Cardiac fibroblast (primary cell): ENCODE measurements at places on chromosomes 13 and 19.
A peak's percentile ranks its signal among the peaks of the same experiment; 100 is the strongest.

DNA sequence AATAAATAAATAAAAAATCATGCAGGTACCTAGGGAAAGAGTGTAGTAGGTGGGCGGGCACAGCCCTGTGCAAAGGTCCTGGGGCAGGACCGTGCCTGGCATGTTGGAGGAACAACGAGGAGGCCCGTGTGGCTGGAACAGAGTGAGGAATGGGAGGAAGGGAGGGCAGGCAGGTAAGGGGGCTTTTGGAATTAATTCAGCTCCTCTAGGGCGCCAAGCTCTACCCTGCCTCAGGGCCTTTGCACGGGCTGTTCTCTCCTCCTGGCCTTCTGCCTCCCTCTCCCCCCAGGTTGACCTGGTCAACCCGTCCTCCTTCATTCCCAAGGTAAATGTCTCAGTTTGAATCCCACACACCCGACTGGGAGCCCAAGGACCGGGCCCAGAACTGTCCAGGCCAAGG, 31.1 kb upstream of the SEMA6B start:
- DNase-seq, result no peak

DNA sequence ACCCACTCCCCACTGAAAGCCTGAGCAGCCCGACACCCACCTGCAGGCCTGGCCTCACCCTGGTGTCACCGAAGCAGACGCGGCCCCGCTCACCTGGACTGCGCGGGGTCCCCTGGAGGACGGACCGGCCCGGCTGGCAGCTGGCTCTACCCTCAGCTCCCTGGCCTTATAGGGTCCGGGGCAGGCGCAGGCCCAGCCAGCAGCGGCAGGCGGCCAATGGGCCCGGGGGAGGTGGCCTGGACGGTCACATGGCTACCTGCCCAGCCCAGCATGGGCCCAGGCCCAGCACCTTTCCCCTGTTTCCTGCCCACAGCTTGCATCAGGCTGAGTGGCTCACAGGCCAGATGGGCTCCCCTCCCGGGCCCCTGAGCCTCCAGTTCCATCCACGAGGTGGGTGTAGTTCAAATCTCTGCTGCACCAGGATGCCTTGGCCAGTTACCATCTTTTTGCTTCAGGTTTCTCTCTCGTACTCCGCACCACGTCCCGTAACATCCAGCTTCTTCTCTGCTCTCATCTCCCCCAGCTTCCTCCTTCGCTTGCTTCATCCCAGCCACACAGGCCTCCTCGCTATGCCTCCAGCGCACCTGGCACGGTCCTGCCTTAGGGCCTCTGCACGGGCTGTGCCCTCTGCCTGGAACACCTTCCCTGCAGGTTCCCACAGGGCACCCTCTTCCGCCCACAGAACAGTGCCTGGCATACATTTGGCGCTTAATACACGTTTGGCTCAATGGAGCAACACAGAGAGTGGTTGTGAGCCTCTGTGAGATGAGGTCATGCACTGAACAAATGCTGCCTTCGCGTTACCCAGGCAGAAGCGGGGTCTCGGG, at the start of gene PLIN4:
Gene PLIN4 (minus strand): TSS at position 142 of the 827 bp plus-strand sequence. CDS start 214 bp downstream, outside the sequence.
- DNase-seq, result peak; percentile 40

DNA sequence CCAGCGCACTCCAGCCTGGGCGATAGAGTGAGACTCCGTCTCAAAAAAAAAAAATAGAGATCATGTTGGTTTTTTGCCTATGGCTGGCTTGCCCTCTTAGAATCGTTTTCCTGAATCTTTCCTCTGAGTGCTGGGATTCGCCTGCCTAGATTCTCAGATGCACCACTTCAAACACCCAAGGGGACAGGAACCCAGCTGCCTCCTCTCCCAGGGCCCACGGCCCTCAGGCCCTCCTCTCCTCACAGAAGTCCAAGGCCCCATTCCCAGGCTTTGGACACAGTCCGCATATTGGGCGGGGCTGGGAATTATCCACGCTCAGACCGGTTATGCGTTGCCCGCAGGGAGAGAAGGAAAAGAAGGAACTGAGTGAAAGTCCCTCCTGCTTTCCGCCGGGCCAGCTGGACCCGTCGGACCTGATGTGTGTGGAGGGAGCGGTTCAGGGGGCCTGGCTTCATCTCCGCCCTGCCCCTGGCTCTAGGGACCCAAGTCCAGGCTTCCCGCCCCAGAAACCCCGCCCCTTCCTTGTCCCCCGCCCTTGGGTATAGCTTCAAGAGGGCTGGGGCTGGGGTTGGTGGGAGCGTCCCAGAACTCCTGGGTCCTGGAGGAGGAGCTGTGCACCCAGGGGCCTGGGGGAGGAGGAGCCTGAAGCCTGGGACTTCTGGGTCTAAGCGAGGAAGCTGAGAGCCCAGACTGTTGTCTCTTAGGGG, 5.8 kb downstream of the PPFIA3 start:
- DNase-seq, result no peak

GRCh38 chr19:57338877-57339276, 12.2 kb upstream of the ZNF304 start:
- no peak for DNase-seq

- DNase-seq, result peak; percentile 85
These were observed 2.9 kb upstream of the PTOV1 start for GRCh38 chr19:49847731-49848696.

GRCh38 chr13:91399189-91400062, 1.0 kb downstream of the GPC5 start:
- no peak for DNase-seq

DNA sequence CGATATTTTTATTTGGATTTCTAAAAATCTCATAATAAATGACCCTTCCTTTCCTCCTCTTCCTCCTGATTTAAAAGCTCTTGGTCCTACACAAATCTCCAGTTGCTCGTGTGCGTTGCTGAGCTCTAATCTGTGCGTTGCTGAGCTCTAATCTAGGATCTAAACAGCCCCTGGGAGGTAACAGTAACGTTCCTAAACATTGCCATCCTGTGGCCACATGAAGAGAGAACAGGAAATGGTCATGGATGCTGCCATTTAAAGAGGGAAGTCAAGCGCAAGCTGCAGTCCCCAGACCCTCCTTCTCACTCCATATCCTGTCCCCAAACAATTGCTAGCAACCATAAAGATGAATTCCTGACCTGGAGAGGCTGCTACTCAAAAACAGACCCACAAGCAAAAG, 170.8 kb downstream of the NUFIP1 start:
- DNase-seq, result peak; percentile 45

- no peak for DNase-seq
These were observed 186.5 kb upstream of the SPRY2 start for GRCh38 chr13:80527400-80527799.

- DNase-seq, result no peak
These were observed 3.5 kb upstream of the SPACA4 start for GRCh38 chr19:48603001-48603400.

DNA sequence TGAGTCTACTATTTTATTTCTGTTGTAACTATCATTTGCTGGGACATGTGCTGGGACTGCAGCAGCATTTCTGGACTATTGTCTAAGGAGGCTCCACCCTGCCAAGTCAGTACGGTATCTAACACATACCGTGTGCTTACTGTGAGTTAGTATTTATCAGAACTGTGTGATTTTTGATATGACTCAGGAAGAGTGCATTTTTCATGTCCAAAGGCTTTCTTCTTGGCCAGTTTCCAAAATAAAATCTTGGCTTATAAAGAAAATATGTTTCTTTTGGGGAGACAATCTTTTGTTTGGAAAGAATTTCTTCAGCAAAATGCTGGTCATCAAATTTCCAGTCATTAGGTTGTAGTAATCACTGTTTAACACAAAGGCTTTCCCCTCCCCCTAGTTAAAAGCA, 11.6 kb downstream of the PARP4 start:
- DNase-seq, result peak; percentile 83
